Skeletal muscle cell (primary cell): ENCODE measurements at places on chromosomes 4 and X.

DNA sequence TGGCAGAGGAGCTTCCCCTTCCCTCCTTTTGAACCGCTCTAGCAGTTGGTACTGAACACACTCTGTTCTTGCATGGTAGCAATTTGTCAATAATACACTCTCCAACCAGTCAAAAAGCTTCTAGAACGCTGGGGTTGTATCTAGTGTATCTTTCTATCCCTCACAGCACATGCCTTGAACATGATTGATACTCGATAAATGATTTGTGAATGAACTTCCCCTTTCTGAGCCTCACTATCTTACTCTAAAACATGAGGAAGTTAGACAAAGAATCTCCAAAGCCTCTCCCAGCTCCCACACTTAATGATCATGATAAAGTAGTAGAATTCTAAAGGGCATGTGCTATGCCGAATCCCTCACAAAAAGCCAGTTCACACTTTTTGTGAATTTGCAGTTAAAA, 64.4 kb downstream of the DLG3 start:
- DNase-seq = no peak

GRCh38 chrX:155577682-155578081, 35.1 kb downstream of the TMLHE start:
- DNase-seq = no peak

GRCh38 chr4:153346031-153346430, 1.5 kb downstream of the MND1 start:
- no peak for DNase-seq

GRCh38 chr4:80311130-80311529, 24.4 kb upstream of the CFAP299 start:
- DNase-seq = no peak

GRCh38 chr4:169100670-169101101, 90.6 kb upstream of the CBR4 start:
- DNase-seq = no peak

DNA sequence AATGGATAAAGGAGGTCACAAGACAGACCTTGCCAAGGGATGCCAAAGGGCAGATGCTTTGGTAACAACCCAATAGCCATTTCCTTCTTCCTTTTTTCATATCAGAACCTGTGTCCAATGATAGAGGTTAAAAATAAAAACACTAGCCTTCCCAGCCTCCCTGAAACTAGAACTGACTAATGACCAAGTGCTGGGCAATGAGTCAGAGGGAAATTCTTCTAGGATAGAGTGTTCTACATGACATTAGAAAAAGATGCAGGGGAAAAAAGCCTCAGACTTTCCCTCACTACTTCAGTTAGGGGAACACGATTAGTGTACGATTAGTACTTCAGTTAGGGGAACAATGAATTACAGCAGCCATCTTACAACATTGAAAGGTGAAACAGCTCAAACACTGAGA, 29.3 kb upstream of the FAM47C start:
- DNase-seq = no peak

GRCh38 chr4:107751670-107752069, 31.6 kb upstream of the PAPSS1 start:
- DNase-seq = no peak

GRCh38 chr4:77188498-77189220, 31.7 kb downstream of the CCNG2 start:
- no peak for DNase-seq

DNA sequence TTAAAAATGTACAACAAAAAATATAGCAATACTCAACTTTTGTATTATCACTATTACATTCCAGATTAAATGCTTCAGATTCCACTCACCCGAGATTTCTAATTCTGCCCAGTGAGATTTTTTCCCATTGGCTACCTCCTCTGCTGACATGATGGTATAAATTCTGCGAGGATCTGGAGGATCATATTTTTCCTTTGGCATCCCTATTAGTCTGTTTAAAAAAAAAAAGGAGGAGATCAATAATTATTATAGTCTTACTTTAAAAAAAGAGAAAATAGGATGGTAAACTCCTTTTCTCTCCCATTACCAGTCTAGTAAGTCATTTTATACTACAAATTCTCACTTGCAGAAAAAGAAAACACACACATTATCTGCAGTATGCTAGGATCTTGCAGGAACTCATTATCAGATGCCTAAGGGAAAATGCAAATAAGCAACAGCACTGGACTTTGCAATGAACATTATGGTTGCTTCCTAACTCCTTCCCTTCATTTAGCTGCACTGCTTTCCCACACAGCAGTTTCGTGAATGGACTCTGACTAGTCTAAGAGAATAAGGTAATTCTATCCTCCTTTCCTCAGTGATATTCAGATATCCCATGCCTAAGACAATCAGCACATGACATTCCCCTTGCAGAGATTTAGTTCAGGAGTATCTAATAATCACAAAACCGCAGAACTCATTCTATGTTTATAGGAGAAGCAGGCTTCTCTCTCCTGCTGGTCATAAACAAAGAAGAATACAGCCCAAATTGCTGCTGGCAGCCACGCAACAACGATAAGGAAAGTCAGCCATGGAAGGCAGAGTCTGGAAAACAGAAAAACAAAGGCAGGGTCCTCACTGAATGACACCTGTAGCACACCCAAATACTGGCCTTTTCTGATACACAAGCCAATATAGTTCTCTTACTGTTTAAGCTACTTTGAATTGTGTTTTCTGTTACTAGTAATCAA, 42.7 kb downstream of the CNOT6L start:
- no peak for DNase-seq
